ENCODE measurements at places on chromosomes 1 and 21.

DNA sequence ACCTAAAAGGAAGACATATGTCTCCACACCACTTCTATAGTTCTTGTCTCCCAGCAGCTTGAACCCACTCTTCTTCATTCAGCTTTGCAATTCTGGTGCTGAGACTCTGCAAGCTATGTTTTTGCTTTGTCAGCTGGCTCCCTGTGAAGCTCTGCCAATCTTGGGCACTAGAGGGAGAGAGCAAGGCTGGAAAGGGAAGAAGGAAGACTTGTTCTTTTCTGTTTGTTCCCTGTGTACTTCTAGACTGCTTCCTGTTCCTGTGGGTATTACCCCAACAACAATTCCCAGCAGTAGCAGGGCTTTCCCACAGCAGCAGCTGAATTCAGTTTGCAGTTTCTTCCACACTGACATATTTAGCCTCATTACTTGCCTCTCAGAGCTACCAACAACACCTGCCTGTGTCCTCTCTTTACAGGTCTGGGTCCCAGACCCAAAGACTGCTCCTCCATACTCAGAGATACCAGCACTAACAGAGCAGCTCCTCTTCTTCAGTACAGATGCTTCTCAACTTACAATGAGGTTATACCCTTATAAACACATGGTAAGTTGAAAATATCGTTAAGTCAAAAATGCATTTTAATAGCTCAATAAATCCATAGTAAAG lies 275.2 kb upstream of the NEGR1 start:
- no peak for DNase-seq

DNA sequence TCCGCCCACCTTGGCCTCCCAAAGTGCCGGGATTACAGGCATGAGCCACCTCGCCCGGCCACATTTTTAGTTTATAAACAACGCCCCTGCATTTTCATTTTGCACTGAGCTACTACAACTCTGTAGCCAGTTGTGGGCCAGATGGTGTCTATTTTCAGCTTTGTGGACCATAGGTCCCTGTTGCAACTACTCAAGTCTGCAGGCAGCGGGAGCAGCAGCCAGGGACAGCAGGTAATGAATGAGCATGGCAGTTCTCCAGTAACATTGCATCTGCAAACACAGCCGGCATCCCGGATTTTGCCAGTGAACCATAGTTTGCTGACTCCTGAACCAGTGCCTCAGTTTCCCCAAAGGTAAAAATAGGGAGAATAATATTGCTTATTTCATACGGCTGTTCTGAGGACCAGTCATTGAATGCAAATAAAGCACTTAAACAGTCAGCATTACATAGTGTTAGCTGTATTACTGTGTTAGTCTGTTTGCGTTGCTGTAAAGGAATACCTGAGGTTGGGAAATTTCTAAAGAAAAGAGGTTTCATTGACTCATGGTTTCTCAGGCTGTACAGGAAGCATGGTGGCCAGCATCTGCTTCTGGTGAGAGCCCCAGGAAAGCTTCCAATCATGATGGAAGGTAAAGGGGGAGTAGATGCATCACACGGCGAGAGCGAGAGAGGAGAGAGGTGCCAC lies 65.5 kb upstream of the SLC45A1 start:
- DNase-seq, result no peak

GRCh38 chr1:2587860-2588571 lies 1.4 kb downstream of the PRXL2B start:
- no peak for DNase-seq

DNA sequence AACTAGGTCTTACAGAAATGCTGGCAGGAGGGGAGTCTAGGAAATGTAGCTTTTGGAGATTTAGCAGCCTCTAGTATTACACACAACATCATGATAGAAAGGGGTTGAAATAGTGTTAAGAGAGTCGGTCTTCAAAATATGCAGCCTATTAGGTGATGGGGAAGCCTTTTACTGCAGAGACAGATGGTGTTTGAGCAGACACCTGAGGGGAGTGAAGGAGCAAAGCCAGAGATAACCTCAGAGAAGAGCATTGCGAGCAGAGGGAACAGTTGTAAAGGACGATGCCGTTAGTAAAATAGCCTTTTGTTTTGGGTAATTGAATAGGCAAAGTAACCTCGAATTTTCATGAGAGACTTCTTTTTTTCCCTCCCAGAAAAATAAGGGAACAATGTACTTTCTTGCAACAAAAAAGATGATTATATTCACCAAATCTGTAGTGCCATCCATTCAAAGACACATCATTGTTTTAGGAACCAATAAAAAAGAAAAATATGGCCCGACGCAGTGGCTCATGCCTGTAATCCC lies 66.3 kb upstream of the KIF1B start:
- no peak for DNase-seq

- no peak for DNase-seq
Measured at GRCh38 chr1:203026666-203027663, 674 bp downstream of the PPFIA4 start.

- DNase-seq, result no peak
Measured at GRCh38 chr1:45051005-45051772, 39.1 kb downstream of the UROD start.

DNA sequence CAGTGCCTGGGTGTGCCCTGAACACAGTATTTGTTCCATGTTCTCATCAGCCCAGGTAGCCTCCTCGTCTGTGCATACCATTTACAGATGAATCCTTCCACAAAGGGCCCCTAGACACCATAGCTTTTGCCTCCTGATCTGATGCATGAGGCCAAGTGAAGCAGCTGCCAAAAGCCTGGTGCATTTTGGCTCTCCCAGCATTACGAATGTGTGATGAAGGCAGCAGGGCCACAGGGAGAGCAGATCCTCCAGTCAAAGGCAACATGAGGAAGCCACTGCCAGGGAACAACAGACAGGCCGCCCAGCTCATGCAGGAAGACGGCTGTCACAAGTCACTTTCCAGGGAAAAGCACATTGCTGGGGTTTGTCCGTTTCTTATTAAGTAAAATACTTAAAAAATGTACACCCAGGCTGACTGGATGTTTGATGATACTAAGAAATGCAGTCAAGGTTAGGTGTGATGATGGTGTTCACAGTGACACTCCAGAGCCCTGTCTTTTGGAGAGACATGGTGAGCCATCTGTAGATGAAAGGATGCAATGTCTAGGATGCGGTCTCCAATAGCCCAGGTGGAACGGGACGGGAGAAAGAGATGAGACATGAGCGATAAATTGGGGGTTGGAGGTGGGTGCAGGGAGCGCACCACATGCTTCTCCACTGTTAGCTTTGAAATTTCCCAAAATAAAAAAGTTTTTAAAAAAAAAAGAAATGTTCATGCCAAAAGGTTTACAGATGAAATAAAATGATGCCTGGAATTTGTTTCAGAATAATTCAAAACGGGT lies 48.7 kb downstream of the NPHP4 start:
- no peak for DNase-seq

DNA sequence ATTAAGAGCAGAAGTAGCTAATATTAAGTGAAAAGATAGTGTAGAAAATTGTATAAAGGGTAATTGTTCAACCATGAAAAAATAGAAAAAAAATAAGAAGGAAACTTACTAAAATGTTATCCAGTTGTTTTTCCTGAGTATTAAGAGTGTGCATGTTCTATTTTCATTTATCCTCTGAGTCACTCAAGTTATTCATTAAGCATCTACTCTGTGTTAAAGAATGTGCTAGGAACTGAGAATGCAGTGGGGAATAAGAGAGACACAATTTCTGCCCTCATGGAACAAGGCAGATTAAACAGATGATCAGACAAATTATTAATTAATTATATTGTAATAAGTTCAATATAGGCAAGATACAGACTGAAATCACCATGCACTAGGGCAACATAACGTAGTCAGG lies 10.8 kb upstream of the PIGK start:
- no peak for DNase-seq

GRCh38 chr1:114323959-114324661 lies 170.4 kb upstream of the SYT6 start:
- DNase-seq, result no peak

- DNase-seq, result no peak
Measured at GRCh38 chr1:66769512-66770229, 17.4 kb downstream of the DYNLT5 start.

DNA sequence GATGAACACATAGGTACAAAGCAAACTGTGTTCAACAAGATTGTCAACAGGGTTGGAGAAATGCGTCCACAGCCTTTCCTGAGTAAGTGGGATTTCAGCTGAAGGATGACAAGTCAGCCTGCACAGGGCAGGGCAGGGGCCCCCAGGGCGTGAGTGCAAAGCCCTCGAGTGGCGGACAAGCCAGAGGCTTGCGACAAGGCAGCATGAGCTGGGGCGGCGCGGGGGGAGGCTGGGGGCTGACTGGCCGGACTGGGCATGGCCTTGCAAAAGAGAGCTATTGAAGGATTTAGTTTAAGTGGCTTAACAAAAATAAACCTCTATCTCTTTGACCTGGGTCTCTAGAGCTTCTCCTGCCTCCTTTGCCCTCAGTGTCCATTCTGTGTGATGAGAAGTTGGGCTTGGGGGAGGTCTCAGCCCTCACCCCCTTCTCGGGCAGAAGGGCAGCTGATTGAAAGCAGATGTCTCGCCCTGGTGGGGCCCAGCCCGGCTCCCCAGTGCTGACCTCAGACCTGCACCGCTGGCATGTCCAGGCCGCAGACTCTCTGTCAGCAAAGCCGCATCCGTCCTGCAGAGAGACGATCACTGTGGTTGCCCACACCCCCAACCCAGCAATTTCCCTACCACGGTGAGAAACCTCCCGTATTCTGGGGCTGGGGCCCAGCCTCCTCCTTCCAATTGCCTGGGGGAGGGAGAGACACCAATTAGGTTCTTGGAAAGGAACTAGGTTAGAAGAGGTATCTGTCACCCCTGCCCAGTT lies 24.3 kb upstream of the EPS8L3 start:
- no peak for DNase-seq

DNA sequence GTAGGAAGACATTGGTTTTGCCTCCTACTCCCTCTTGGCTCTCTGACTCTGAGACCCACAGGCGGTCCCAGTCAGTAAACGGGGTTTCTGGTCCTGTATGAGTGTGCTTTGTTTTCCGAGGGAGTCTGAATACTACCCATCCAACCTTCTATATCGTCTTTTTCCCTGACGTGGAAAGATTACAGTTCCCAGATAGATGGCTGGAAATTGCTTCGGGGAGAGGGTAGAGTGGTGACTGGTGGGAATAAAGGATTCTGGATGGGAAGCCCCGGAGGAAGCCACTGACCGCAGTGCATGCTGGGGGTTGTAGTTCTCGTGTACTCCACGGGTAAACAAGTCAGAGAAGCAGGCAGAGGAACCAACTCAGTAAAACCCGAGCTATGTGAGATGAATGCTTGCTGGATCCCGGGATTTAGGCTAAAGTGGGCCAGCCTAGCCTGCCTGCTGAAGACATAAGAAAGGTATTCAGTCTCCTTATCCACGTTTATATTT lies 66.2 kb upstream of the IRF2BP2 start:
- no peak for DNase-seq

- no peak for DNase-seq
Measured at GRCh38 chr1:93244298-93245069, 64.0 kb downstream of the CCDC18 start.

GRCh38 chr1:222106377-222106776 lies 364.5 kb upstream of the DUSP10 start:
- no peak for DNase-seq

DNA sequence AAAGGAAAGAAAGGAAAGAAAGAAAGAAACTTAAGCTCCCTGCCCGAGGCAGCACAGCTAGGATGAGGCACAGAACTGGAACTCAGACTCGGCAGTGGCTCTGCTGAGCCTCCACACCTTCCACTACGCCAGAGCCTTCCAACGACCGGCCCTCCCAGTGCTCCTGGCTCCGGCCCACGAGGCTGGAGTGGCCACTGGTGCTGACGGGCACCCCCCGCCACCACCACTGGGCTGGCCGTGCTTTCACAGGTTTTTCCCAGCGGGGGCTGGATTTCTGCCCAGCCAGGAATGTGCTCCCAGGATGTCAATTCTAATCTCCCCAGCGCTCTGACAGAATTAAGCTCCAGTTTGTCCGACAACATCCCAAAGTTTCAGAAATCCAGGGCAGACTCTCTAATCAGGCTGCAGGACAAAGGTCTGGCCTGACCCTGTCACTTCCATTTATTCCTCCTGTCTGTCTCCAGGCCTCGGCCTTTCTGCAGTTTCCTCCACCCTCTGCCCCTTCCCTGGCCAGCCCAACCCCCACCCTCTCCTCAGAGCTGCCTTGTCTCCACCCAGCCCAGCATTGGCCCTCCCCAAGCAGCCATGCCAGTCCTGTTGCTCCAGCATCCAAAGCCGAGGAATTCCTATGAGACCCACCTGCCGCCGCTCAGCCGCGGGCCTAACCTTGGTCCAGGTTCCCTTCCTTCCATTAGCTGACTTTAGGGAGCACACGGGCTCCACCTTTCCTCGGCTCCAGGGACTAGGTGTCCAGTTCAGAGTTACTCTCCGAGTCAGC lies 81.9 kb downstream of the CASZ1 start:
- DNase-seq, result no peak

DNA sequence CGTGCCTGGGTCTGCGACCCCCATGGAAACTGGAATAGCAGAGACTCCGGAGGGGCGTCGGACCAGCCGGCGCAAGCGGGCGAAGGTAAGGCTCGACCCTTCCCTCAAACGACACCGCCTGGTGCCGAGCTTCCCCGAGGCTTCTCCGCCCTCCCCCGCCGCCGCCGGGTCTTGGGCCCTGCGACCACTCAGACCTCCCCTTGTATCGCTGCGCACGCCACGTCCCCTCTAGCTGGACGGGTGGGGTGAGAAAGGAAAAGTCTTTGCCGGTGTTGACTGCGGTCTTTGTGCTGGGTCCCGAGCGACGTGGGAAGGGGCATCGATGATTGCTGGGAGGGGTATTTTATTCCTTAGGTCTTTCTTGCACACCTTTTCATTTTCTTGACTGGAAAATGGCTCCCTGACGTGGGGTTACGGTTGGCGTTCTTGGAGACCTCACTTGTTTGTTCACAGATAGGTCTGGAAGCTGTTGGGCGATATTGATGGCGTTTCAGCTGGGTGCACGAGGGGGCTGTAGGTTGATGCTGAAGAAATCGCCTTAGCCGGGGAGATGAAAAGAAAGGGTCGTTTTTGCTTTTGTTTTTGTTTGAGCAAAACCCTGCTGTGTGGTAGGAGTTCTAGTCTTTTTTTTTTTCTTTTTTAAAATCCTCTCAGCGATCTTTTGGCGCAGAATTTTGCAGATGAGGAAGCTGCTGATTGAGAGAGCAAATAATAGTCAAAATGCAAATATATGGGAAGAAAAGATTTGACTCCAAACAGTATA lies 776 bp downstream of the KDM1A start:
- no peak for DNase-seq

DNA sequence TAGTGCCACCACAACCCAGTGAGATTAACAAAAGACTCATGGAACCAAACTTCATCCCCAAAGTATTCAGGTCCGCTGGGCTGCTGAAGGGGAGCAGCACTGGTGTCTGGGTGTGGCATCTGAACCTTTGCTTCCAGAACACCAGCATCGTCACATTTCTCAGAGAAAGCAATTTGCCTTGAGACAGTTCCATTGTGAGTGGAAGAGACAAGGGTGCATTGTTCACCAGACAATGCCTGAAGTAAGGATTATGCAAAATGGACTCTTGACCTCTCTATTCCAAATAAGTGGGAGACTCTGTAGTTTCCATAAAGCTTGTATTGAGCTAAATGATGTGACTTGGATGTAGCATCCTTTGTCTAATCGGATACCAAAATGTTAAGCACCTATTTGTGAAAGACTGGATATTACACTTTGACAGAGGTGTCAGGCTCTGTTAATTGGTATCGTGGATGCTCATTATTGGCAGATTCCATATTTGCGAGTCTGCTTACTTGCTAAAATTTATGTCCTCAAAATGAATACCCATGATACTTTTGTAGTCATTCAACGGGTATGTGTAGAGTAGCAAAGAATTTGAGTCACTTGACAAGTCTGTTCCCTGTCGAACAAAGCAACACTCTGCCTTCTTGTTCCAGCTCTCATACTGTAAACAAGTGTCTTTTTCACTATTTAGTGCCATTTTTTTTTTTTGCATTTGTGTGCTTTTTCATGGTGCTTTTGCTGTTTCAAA lies 75.6 kb downstream of the MRPS6 start:
- no peak for DNase-seq

GRCh38 chr1:234135501-234135900 lies 231.0 kb downstream of the SLC35F3 start:
- no peak for DNase-seq

All from stimulated activated CD4-positive, alpha-beta T cell treated with anti-CD3 and anti-CD28 coated beads, Interleukin-15, amount 100 ng/mL, for 1 hour (primary cell).